Activated CD4-positive, CD25-positive, alpha-beta regulatory T cell treated with anti-CD3 and anti-CD28 coated beads, Interleukin-2, amount 50 U/mL, for 72 hours (primary cell): ENCODE measurements at places on chromosomes 5 and 9.

- DNase-seq, result no peak
Measured at GRCh38 chr9:14935964-14936363, 25.7 kb upstream of the FREM1 start.

DNA sequence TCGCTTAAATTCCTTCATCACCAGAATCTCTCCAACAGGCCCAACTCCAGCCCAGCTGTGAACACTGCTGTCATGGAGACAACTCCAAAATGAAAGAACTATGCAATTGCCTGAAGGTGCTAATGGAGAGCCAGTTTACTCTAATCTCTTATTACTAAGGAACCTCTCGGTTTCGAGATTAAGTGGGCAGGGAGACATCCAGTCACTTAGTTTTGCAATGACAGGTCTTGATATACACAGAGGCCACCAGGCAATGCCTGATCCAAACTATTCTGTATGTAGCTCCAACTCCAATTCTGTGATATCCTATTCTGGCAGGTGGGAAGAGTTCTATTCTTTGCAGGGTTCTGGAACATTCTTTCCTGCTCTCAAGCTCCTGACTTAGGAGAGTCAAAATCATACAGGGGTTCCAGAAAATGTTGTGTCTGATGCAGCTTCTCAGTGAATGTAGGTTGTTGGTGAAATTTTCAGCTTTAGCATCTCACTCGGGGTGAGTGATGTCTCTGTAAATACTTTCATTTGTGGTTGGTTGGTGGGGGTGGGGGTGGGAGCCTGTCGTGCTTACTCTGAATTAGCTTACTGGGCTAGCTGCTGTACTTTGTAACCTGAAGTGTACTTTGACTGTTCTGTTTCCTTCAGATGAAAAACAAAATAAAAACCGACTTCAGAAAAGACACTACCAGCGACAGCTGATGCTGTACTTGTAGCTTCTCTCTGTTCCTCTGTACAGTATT is 170.9 kb downstream of the PALM2AKAP2 start:
- DNase-seq, result no peak

DNA sequence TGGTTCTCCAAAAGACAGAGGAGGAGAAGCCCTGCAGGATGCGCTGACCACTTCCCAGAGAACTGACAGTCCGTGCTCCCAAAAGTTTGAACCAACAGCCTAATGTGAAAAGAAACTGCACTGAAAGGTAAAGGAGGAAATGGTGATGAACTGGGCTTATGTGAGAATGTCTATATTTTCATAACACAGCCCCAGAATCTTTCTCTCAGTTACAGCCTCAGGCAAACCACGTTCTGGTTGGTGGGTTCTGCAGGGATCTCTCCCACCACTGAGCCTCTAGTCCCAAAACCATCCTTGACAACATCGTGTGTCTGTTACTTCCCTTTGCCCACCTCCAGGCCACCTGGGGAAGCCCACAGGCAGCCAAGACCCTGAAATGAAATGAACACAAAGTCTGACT is 23.9 kb downstream of the SPARC start:
- DNase-seq, result no peak

- DNase-seq, result no peak
Measured at GRCh38 chr5:143445776-143446175, 42.3 kb upstream of the NR3C1 start.

DNA sequence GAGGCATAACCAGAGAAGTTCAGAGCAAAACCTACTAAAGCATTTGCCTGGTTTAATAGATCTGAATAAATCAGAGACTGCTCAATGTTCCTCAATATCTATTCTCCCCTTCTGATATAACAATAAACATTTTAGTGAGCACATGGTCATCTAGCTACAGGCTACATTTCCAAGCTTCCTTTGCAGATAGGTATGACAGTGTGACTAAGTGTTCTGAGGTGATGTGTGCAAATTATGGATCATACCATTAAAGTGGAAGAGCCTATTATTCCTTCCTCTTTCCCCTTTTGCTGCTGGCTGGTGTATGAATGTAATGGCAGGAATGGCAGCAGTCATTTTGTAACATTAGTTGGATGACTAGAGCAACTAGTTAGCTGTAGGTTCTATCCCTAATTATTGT is 285.8 kb upstream of the RASA1 start:
- DNase-seq, result no peak

- no peak for DNase-seq
Measured at GRCh38 chr5:109027983-109028607, 280.4 kb downstream of the FER start.

- DNase-seq, result no peak
Measured at GRCh38 chr9:30172206-30172605, 2212.2 kb upstream of the ACO1 start.

DNA sequence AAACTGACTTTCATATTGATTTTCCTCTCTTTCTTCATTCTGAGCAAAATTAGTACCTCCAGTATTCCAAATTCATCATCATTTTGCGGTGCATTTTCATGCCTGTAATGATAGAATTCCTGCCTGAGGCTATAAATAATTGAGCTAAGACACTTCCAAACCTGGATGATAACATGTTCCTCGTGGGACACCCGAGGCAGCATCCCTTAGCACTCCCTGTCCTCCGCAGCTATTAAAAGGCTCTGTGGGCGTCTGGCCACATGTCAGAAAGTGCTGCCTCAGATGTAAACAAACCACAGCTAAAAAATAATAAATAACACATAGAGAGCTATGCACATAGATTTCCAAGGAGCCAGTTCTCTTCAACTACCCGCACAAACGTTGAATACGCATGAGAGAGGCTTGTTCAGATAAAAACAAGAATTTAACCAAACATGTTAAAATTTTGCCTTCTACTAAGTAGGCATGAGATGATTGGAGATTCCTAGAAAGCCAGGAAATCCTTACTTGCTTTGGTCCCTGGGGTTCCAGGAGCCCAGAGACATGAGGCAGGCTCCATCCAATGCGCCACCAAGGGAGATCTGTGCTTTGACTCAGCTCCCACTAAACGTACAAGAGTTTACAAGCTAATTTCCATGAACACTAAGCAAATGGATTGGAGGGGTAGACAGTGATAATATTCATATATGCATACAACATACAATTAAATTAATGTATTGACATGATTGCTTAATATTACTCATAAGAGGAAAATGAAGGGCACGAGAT is 82.7 kb downstream of the SHC3 start:
- DNase-seq, result no peak

DNA sequence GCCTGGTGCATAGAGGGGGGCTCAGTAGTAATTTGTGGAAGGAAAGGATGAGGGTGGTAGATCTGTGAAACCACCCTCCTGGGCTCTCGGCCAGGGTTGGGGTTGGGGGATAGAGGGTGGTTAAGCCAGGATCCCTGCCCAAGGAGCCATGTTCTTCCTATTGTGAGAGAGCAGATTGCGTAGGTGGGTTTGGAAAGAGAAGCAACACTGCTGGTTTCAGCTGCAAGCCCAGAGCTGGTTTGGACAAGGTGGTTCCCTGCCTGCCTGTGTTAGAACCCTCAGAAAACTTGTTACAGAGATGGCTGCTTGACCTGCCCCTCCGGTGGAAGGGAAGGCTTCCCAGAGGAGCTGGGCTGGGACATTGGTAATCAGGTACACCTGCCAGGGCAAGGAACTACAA is 131.2 kb upstream of the HAND1 start:
- no peak for DNase-seq

- no peak for DNase-seq
Measured at GRCh38 chr5:55577353-55578060, 42.7 kb upstream of the PLPP1 start.

DNA sequence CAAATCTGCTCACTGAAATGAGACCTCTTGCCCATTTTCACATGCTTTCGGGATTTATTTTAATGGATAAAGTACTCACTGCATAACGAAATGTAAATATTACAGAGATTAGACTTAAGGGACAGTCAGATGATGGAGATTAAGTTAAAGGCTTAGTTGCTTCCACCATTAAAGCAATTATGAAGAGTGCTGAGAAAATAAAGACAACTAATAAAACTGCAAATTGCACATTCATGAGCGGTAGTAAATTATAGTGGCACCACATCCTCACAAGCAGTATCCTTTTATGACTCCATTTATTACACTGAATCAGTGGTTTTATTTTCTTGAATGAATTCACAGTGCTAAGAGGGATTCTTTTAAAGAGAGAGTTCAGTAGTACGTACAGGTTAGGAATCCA is 76.2 kb upstream of the TMED7 start:
- no peak for DNase-seq
